ENCODE measurements at places on chromosomes 3 and 15. TPM values are rescaled to one million over a fixed set of nuclear protein-coding genes. Genes with fewer than 3 reads are reported as not detected.

- peaks cover 9% of the 10 kb centered on the region for H3K36me3 ChIP-seq
- H3K4me1 ChIP-seq, result peaks cover 82% of the 10 kb centered on the region
- no peak for DNase-seq
- H3K27ac ChIP-seq, result peak overlapping the region; percentile 19
Observed at GRCh38 chr3:187920913-187921312, 175.6 kb upstream of the BCL6 start.

GRCh38 chr3:147301781-147302180 is 104.6 kb downstream of the ZIC4 start:
- no peak overlapping the region for H3K4me3 ChIP-seq
- H3K27me3 ChIP-seq, result no peaks in the 10 kb centered on the region
- no peaks in the 10 kb centered on the region for H3K36me3 ChIP-seq
- no peak for DNase-seq
- no peak overlapping the region for H3K27ac ChIP-seq

GRCh38 chr3:72375237-72376076 is 472.8 kb downstream of the SHQ1 start:
- DNase-seq, result peak; percentile 75
- H3K4me1 ChIP-seq, result peaks cover 68% of the 10 kb centered on the region
- H3K27ac ChIP-seq, result peak overlapping the region; percentile 88
- H3K4me3 ChIP-seq, result peak overlapping the region; percentile 36
- H3K36me3 ChIP-seq, result peaks cover 37% of the 10 kb centered on the region

DNA sequence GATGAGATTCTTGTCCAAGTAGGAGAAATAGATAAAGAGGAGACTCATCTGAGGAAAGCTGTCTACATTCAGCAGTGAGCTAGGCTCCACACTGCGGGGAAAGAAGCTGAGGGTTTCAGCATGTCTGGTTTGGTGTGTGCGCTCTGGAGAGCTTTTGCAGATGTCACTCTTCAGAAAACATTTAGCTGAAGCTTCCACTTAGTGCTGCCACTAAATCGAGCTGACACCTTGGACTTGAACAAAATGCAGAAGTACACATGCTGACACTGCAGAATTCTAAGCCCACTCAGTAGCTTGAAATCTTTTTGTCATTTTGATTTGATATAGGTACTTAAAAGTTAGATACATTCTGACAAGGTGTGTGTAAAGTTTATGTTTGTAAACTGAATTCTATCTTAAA is 32.3 kb upstream of the CRTC3 start:
- no peak overlapping the region for H3K27ac ChIP-seq
- peaks cover 15% of the 10 kb centered on the region for H3K4me1 ChIP-seq
- no peaks in the 10 kb centered on the region for H3K27me3 ChIP-seq

DNA sequence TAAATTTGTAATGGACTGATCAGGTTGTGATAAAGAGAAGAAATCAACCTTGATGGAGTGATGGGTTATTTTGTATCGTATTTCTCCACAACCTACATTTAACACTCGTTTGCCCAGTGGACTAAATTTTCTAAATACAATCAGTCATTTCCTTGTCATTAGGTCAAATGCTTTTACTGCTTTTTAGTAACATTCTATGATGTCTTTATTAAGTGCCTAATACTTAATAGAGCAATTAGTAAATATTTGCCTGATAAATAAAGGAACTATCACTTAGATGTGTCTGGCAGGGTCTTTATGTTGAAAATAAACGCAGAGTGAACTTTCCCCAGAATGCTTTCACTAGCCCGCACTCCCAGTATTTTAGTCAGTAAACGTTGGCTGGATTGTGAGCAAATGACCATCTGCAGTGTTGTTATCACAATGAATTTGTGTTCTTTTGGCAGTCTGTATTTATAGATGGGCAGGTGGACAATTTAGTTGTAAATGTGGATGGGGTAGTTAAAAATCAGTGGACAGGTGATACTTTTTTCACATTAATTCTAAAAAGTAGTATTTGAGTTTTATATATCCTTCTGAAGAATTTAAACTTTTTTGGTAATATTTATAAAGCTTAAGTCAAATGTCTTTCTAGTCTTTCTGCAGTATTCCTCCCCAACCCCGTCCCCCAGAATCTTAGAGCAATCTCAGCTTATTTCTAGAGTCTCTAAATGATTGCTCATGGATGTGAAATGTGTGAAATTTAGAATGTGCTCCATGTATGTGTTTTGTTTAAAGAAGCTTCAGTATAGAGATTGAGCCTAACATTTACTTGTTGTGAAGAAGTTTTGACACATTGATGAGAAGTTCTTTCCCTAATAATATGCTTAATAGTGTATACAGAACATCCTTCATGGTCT is 4.9 kb downstream of the USP3 start:
- DNase-seq, result no peak
- no peaks in the 10 kb centered on the region for H3K27me3 ChIP-seq
- peaks cover 4% of the 10 kb centered on the region for H3K36me3 ChIP-seq
- peak overlapping the region; percentile 82 for H3K27ac ChIP-seq

GRCh38 chr15:72998681-72999466 is 53.4 kb upstream of the NEO1 start:
- H3K36me3 ChIP-seq, result no peaks in the 10 kb centered on the region
- H3K4me3 ChIP-seq, result no peak overlapping the region
- no peak overlapping the region for H3K27ac ChIP-seq

GRCh38 chr3:125148016-125148812 is 64.3 kb downstream of the SLC12A8 start:
- no peak overlapping the region for H3K4me3 ChIP-seq
- no peak overlapping the region for H3K27ac ChIP-seq
- peaks cover 21% of the 10 kb centered on the region for H3K27me3 ChIP-seq
- no peaks in the 10 kb centered on the region for H3K36me3 ChIP-seq

DNA sequence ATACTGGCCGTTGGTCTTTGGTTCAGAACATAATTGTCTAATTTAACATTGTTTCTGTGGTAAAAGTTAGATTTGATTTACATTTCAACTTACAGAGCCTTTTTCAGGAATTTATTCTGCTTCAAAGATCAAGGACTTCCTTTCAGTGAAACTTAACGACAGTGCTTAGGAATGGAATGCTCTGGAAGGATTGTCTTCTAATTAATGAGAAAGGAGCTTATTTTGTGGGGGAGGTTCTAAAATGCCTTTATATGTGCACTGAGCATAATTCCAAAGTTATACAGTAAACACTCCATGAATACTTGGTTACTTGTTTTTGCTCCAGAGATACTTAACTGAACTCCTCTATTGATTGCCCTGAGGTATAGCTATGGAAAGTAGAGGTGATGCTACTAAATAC is 75.7 kb downstream of the CACNA1D start:
- H3K27me3 ChIP-seq, result peaks cover 11% of the 10 kb centered on the region
- no peak overlapping the region for H3K27ac ChIP-seq
- no peak for DNase-seq

DNA sequence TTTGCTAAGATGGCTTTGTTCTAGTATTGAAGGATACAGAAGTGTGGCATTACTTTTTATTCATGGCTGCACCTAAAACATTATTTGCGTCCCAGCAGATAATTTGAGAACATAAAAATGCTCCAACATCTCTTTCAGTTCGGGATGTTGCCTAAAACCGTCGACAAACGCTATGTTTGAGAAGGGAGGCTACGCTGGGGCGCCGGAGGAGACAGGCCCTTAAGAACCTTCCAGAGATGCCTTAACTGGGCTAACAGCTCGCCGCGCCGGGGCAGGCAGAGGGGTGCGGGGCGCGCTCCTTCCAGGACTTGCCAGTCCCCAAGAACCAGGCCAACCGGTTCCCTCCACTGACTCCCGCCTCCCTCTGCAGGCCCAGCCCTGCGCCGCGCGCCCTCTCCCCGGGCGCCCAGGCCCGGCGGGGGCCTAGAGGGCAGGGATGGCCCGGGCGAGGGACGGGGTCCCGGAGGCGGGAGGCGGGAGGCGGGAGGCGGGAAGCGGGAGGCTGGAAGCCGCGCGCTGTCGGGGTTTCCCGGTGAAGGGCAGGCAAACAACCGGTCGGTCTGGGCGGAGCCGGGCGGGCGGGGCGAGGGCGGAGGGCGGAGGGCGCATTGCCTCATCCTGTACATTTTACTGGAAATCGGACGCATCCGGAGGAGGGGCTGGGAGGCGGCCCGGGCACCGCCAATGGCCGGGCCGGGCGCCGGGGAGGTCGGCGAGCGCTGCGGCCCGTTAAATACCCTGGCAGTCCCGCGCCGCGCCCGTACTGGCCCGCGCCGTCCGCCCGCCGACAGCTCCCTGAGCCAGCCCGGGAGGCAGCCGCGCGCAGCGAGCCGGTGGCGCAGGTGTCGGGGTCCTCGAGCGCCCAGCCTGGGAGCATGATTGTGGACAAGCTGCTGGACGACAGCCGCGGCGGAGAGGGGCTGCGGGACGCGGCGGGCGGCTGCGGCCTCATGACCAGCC is at the start of gene NFKBIZ:
NFKBIZ (plus strand) TSS at position 761 of the 960 bp plus-strand sequence; CDS start at position 876, 115 bp downstream.
- peak within 1 kb of the TSS; percentile 98 for H3K4me3 ChIP-seq
- no peaks in the 10 kb centered on the region for H3K27me3 ChIP-seq
- H3K27ac ChIP-seq, result peak within 1 kb of the TSS; percentile 100
- DNase-seq, result peak; percentile 96

DNA sequence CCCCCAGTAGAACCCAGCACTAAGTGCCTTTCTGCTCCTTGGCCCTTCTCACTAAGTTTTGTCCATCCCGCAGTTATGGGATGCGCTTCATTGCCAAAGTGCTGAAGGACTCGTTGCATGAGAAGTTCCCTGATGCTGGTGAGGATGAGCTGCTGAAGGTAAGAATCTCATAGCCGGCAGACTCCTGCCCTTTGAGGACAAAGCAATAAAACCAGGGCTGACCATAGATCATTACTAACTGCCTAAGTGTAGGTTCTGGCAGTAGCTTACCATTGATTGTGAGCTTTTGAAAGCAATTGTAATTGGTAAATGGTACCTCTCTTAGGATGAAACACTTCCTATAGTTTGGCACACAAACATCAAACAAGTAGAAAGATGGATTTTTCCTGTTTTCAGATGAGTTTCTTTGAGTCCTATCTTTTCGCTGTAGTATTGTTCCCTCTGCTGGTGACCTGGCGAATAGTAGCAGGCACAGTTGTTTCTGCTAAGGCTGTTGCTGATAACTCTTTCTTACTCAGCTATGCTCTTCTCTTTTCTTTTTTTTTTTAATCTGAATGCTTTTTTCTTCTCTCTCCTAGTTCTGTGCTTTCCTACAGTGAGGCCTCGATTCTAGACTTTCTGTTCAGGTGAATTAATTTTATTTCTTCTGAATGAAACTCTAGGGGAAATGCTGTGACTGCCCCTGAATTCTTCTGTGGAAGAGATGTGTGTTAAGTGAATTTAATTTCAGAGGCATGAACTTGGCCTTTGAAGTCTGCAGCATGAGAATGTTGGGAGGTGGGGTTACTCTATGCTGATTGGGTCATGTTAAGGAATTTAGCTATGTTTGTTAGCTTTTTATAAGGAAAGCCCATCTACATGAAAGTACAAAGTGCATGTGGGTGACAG is 47.4 kb upstream of the CRTC3 start:
- peaks cover 18% of the 10 kb centered on the region for H3K4me1 ChIP-seq
- peak overlapping the region; percentile 14 for H3K27ac ChIP-seq
- DNase-seq, result peak; percentile 64
- no peak overlapping the region for H3K4me3 ChIP-seq
- no peaks in the 10 kb centered on the region for H3K27me3 ChIP-seq

DNA sequence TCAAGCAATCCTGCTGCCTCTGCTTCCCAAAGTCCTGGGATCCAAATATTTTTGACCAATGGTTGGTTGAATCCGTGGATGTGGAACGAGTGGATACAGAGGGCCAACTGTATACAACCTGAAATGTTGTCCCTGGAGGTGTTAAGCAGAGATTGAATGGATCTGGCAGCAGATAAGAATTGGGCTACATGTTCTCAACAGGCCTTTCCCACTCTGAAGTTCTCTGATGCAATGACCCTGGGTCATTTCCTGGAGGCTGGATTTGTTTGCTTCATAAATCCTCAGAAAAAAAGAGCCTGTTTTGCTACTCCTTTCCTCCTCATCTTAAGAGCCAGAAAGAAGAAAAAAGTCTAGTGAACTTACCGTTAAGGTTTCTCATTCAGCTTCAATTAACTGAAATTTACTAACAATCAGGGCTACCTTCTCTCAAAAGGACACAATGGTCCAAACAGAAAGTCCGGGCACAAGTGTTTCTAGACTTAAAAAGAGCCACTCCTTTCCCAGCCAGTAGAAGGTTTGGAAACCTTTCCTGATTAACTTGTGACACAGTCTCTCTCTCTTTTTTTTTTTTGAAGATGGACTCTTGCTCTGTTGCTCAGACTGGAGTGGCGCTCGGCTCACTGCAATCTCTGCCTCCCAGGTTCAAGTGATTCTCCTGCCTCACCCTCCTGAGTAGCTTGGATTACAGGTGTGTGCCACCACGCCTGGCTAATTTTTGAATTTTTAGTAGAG is 6.5 kb downstream of the ARHGEF3 start:
- H3K36me3 ChIP-seq, result peaks cover 16% of the 10 kb centered on the region
- DNase-seq, result no peak

GRCh38 chr3:9747267-9747666 is 2.5 kb upstream of the OGG1 start:
- H3K4me3 ChIP-seq, result no peak overlapping the region
- DNase-seq, result no peak
- peaks cover 70% of the 10 kb centered on the region for H3K36me3 ChIP-seq
- peak overlapping the region; percentile 55 for H3K27ac ChIP-seq

DNA sequence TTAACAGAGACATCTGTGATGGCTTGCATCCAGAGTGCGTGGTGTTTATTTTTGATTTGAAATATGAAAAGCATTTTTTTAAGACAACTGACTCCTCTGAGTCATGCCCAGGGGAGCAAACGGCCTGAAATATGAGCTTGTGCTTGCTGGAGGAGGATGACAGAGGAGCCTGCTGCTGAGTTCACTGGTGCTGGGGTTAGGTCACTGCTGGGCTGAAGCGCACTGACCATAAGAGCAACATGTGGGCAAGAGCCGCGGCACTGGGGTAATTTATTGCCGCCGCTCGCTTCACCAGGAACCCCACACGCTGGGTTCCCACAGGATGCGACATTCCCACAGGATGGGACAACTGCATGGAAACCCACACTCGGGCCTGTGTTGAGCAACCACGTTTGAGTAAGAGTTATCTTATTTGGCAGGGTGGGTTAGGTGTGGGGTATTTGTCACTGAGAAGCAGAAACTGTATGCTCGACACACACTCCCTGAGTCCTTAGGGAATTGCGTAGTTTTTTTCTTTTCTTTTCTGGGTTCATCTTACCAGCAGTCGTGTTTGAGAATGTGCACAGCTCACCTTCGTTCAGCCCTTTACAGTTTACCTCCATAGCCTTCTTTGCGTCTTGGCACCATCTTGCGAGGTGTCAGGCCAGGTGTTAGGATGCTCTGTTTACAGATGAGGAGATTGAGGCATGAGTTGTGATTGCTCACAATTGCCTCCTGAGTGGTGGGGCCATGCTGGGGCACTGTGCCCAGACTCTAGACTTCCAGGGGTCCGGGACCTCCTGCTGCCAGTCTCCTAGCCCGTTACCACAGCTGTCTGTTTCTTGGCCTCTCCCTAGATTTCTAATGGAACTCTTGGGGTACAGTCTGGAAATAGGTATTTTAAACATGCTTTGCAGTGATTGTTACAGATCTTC is 60.4 kb downstream of the SMAD3 start:
- no peaks in the 10 kb centered on the region for H3K27me3 ChIP-seq
- H3K27ac ChIP-seq, result peak overlapping the region; percentile 72
- peaks cover 70% of the 10 kb centered on the region for H3K4me1 ChIP-seq

GRCh38 chr3:87272718-87273341 is 3.6 kb downstream of the POU1F1 start:
- no peaks in the 10 kb centered on the region for H3K36me3 ChIP-seq
- no peak overlapping the region for H3K4me3 ChIP-seq
- no peak for DNase-seq
- H3K27me3 ChIP-seq, result peaks cover 2% of the 10 kb centered on the region

Gene GOLGA8J
- 0.16 TPM for total RNA-seq

Gene EXD1
- not detected for total RNA-seq

Gene ELL3
- 3.6 TPM for total RNA-seq

Gene LYZL4
- total RNA-seq, result not detected
